Spleen (tissue), 13 donors: ENCODE measurements at places on chromosomes 7 and 10. TPM values are rescaled to one million over a fixed set of nuclear protein-coding genes. Genes with fewer than 3 reads are reported as not detected.

PIK3CG gene
- 31.8 TPM for total RNA-seq

OSBPL3 gene
- total RNA-seq, result 18.5 TPM

LIPM gene
- total RNA-seq, result not detected

HMX3 gene
- not detected for total RNA-seq

PTPN20 gene
- 6.3 TPM for total RNA-seq

GRCh38 chr7:518630-519483 is 789 bp downstream of the PDGFA start:
- DNase-seq, result no peak

DNA sequence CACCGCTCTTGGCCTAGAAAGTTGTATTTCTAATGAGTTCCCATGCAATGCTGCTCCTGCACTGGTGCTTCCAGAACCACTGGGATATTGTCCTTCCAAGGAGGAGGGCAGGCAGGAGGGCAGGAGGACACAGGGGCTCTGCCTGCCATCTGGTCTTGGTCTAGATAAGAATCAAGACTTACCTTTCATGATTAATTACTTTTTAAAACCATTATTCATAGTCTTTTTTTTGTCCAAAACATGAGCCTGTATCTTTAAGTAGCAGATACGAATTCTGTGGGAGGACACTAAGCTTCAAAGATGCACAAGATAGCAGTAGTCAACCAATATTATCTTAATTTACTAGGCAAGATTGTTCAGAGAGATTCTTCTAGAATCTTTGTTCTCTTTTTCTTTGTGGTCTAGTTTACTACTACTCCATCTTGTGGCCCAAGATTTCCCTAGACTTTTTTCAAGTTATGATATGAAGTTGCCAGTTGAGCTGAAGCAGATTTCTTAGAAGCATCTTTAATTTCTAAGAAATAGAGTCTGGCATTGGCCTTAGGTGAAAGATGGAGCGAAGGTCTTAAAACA is 57.6 kb downstream of the RBM33 start:
- no peak for DNase-seq

DNA sequence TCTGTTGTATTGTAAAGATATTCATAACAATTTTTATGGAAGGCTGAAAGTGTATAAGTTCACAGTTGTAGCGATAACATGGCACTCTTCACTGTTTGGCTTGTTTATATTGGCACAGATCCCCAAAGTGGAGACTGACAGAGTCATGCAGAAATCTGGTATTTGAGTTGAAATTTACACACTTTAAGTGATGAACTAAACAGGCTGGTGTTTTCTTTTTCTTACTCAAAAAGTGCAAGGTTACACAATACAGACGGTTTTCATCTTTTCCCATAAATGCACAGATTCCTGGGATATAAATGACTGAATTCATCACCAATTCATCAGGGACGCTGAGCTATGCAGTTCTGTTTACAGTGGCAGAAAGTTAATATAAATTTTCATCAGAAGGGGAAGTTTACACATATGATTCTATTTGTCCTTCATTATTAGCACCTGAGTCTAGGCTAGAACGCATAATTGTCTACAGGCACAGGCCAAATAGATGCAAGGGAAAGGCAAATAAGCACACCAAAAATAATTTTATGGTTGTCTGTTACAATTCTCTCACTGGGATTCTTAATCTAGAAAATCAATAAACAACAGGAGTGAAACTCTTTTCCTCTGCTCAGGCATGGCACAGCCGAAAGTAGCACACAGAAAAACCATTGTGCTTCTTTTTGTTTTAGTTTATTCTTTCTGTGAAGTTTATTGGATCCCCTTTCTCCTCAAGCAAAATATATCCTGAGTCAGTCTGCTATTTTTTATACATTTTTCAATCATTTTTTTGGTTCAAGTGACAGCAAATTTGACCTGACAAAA is 88.0 kb downstream of the FOXP2 start:
- no peak for DNase-seq

DNA sequence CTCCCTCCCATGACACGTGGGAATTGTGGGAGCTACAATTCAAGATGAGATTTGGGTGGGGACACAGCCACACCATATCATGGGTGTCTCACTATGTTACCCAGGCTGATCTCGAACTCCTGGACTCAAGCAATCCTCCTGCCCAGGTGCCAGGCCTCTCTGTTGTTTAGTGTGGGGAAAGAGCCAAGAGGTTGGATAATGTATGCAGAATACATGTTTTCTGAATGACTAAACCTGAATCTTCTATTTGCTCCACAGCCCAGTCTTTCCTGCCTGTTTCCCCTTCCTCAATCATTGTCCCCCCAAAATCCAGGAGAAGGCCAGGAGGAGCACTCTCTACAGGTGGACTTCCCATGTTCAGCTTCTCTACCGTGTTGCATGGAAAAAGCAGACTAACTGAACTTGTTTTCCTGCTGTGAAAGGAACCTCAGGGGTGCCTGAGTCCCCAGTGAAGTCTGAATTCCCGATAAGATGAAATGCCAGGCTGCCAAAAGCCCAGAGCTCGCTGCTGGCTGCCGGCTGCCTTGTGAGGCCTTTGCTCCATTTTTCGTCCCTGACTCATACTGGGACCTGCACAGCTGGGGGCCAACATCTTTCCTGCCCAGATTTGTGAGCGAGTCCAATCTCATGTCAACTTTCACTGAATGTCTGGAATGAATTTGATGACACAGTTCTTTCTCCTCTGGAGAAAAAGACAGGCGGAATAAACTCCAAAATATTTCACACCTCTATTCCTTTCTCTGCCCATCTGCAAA is 588.0 kb downstream of the CALN1 start:
- DNase-seq, result no peak
